NCI-H1436 (cell line): ENCODE measurements at places on chromosomes 16 and 17.

GRCh38 chr17:39744836-39745215 lies 7.1 kb downstream of the GRB7 start:
- no peak for DNase-seq

DNA sequence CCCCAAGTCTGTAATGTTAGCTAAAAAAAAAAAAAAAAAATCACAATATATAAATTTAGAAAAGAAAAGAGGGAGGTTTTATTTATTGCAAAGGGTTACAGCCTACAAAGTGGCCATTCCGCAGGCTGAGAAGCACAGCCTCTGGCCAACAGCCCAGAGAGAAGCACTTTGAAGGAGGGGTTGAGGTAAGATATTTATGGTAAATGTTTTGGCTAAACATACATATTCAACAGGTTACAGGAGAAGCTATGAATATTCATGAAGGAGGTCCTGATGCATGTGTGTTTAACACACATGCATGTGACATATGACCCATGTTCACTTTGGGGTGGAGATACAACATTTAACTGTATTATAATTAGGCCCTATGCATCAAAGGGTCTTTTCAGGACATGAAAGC lies 158.5 kb downstream of the TMEM114 start:
- no peak for DNase-seq

GRCh38 chr16:67834242-67834614 lies 7.9 kb upstream of the THAP11 start:
- DNase-seq, result no peak

GRCh38 chr16:52451971-52452421 lies 94.9 kb downstream of the TOX3 start:
- no peak for DNase-seq

GRCh38 chr16:60077861-60078260 lies 1343.7 kb upstream of the GOT2 start:
- no peak for DNase-seq

DNA sequence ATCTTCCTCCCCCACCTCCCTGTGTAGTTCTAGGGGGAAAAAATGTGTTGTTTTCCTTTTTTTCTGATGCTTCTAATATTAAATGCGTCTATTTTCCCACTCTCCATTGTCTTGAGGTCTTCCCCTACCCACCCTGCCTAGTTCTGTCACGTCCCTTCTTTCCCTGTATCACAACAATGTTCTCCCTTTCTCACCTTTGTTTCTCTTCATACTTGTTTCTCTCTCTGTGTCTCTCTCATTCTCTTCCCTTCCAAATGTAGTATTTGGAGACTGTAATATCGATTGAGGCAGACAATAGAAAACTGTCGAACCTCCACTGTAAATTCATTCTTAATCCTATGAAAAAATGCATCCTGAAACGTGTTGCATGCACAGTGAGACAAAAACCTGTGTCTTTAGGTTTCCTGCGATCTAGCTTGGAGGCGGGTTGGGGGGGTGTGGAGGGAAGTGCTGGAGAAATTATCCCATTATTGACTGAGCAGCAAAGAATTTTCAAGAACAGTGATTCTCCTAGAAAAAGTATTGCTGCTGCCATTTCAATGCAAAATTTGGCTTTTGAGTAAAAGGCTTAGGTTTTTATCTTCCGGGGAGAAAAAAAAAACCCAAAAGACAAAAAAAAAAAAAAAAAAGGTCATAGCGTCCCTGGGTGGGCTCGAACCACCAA lies 1.3 kb upstream of the PSMB3 start:
- DNase-seq, result peak; percentile 63

- DNase-seq, result no peak
These were observed 294.5 kb downstream of the FOXL1 start for GRCh38 chr16:86872833-86873232.

DNA sequence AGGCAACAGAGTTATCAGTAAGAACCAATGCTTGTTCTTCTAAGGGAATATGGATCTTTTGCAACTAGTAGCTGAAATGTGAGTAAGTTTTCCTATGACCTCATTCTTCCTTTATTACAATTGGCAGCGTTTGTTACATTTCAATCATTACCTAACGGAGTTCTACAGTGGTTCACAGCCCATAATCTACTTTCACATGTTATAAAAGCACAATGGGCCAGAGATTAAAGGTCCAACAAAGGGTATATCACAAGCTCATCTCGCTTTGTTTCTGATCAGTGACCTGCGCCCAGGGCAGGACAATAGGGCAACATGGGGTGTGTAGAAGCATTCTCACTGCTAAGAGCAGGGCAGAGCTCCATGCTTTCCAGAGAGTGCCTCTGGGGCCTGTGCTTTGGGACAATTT lies 279.9 kb upstream of the DYNLRB2 start:
- no peak for DNase-seq

DNA sequence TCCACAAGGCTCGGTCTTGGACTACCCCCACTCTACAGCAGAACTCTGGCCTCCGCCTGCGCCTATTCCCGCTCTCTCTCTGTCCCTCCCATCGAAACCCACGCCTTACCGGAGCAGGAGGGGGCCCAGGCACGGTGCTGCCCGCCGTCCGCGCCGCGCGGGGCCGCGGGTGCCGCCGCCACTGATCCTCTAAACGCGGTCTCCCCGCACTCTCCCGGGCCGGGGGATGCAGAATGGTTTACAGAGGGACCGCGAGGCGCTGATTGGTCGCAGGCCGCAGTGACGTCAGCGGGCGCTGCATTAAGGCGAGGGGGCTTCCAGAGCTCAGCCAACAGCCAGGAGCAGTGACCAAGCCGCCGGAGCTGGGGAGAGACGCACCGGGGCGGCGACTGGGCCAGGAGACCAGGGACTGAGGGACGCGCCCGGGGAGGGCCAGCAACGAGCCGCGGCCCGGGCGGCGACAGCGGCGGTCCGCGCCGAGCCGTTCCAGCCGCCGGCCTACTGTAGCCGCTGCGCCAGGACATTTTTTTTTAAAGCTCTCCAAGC lies 747 bp upstream of the LHX1 start:
- DNase-seq, result peak; percentile 87

DNA sequence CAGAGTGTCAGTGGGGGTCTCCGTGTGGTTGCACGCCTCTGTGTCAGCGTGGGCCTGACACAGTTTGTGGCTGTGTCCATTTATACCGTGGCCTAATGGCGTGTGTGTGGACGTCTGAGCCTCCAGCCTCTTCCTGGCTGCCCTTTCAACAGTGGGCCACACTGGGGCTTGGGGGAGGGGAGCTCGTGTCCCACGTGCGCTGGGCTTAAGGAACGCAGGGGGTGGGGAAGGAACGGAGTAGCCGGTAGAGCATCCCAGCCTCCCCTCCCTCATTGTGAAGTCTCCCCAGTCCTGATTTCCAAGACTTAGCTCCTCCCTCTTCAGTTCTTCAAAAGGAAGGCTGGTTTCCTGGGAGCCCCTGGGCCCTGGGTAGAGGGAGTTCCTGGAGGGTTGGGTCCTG lies 9.5 kb upstream of the HES7 start:
- no peak for DNase-seq

GRCh38 chr17:45228763-45229539 lies 7.3 kb downstream of the FMNL1 start:
- DNase-seq, result no peak

- DNase-seq, result peak; percentile 46
These were observed 9.5 kb upstream of the TMEM101 start for GRCh38 chr17:44024271-44024663.

DNA sequence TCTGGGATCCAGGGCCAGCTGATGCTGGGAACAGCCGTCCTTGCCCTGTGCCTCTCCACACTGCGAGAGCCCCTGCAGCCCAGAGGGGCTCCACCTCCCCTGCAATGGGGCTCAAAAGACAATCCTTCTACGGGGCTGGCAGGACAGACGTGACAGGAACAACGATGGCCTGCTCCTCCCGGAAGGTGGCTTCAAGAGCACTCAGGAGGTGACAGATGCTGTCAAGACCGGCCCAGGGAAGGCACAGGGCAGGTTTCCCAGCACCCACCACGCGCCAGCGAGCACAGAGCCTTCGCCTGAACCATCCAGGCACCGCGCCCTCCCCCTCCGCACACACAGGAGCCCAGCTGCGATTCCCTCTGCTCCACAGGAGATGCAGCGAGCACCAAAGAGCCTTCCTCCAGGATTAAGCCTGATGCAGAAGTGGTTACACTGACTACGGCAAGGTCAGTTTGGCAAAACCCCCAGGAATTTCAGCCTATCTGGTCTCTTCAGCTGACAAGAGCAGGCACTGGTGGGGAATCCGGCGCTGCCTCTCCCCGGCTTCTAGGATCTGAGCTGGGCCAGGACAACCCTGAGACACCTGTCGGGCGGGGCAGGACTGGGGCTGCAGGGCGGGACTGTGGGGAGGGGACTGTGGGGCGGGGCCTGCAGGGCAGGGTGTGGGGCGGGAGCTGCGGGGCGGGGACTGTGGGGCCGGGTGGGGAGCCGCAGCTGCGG lies 103.4 kb downstream of the ZNF778 start:
- DNase-seq, result peak; percentile 29

DNA sequence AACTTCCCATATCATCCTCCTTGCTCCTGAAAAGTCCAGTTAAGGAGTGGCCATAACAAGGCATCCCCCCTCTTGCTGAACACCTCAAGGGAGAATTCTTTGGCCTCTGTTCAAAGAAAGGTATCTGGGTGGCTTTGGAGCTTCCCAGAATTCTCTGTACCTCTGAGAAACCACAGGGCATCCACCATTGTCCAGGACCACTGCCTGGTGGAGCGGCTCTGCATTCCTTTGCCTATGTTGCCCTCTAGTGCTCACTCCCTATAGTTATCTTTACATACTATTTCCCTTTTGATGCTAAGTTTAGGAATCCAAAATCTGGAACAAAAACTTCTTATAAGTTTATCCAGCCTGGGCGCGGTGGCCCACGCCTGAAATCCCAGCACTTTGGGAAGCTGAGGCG lies 30.3 kb downstream of the CHD9NB start:
- DNase-seq, result peak; percentile 67

DNA sequence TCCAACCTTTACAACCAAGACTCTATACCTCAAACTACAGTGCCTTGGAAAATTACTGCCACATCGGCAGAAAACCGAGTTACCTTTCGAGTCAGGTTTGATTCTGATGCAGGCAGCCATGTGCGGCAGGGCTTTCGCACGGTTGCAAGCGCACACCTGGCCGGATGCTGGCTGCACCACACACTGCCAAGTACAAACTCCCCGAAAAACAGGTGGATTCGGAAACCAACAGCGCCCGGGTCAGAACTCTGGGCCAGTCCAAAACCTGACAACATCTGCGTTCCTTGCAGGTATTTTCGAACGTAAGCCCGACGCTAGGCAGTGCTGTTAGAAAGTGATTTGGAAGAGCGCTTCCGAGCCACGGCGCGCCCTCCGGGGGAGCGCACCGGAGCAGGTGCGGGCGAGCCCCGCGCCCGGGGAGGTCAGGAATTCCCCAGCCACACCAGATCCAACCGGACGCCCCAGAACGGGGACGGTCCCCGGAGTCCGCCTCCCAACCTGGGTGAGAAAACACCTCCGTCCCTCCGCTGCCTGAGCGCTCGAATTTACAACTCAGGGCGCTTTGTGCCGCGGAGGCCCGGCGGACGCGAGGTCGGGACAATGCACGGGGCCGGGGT lies 1.2 kb downstream of the USP7 start:
- DNase-seq, result no peak

DNA sequence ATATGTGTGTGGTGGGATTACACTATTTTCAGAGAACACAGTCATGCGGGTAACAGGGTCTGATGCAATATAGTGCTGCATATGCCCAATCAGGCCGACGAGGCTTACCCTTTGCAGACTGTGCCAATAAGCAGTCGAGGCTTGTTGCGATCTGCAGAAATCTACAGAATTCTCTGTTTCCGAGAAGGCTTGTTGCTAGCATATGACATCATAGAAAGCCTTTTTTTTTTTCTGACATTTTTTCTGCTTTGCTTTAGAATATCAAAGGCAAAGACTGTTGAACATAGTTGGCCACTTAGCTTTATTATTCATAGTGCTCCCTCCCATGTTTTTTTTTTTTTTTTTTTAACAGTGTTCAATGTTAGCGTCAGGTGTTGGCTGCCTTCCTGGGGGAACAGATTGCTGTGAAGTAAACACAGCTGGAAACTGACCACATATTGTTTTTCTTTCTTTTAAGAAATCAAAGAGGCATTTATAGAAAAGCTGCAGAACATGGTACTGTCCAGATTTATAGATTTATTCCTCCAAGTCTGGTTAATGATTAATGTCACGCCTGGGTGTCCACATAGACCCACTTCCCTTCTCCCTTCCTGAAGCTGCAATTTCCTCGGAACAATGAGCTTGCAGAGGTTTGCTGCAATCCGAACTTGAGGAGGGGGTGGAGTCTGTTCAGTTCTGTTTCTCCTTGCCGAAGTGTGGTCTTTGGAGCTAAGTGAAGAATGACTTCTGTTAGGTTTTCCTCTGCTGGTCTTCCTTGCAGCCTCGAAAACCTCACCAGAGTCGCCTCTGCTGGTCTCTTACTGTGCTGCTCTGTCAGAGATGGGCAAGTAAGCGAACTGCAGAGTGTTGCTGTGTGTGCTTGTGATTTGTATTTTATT lies 87.3 kb downstream of the MAP2K6 start:
- DNase-seq, result no peak

DNA sequence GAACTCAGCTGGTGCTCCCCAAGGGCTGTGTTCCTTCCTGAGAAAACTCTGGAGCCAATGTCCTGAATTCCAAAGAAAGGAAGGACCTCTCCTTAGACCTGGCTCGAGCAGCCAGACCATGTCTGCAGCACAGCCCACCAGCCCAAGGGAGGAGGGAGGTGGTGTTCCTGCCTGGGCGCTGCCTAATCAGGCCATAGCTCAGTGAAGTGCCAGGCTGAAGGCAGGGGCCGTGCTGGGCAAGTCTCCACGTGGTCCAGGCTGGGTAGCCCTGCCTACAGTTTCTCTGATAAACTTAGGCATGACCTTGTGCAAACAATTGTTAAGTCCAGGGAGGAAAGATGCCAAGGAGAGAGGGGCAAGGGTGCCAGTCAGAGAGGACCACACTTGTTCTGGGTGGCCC lies 76.8 kb downstream of the MPRIP start:
- no peak for DNase-seq

GRCh38 chr17:44828919-44829522 lies 1.1 kb downstream of the GJC1 start:
- no peak for DNase-seq

GRCh38 chr17:68433911-68434508 lies 23.3 kb downstream of the WIPI1 start:
- no peak for DNase-seq

GRCh38 chr17:18064053-18064452 lies 23.7 kb upstream of the DRG2 start:
- DNase-seq, result no peak

DNA sequence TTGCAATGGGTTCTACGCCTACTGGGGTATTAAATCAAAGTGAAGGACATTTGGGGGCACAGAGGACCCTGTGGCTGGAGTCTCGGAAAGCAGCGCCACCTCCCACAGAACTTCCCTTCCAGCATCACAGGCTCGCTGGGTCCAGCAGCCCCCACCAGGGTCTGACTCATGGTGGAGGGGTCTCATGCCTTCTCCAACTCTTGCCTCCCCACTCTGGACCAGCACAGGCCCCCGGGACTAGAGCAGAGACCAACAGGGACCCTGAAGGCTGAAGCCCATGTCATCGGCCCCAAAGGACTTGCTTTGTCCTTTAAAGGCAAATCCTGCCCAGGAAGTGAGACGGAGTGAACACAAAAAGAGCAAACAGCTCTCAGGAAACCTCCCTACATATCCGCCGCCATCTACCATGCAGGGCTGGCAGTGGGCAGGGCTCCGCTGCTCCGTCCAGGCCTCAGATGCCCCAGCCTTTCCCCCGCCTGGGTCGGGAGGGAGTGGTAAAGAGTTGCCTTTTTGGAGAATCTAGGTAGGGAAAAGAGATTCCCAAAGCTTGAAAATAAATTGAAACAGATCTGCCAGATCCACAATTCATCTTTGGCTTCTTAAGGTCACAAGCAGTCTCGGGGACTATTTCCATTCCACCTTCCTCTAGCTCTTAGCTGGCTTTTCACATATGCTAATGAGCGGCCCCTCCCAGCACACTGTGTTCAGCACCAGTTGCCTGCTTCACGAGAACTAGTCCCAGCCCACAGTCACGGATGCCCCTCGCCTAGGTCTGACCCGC lies 2.1 kb upstream of the GPRC5C start:
- no peak for DNase-seq
